Foreskin fibroblast (primary cell): ENCODE measurements at places on chromosomes 6 and 20.

DNA sequence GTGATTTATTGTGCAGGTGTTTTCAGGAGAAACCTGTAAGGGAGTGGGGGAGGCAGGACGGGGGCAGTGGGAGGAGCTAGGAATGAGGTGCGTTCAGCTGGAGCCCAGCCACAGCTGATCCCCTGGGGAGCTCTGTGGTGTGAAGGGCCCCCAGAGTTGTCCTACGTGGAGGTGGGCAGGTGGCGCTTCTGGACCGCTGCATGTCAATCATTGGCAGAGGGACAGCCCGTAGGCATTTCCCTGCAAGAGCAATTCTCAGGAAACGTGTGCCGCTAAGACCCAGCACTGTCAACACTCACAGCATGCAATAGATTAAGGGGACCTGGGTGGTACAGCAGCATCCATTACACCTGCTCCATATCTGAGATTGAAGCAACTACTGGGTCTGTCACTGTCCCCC is 88.0 kb downstream of the PRND start:
- no peak for DNase-seq

DNA sequence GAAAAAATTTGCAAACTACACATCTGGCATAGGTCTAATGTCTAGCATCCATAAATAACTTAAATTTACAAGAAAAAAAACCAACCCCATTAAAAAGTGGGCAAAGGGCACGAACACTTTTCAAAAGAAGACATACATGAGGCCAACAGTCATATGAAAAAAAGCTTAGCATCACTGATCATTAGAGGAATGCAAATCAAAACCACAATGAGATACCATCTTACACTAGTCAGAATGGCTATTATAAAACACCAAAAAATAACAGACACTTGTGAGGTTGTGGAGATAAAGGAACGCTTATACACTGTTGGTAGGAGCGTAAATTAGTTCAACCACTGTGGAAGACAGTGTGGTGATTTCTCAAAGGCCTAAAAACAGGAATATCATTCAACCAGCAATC is 33.7 kb upstream of the EPB41L2 start:
- no peak for DNase-seq

- peak; percentile 64 for DNase-seq
Observed at GRCh38 chr6:56490993-56491392, 151.7 kb downstream of the DST start.

GRCh38 chr20:58579069-58579818 is 64.0 kb upstream of the APCDD1L start:
- DNase-seq = no peak

DNA sequence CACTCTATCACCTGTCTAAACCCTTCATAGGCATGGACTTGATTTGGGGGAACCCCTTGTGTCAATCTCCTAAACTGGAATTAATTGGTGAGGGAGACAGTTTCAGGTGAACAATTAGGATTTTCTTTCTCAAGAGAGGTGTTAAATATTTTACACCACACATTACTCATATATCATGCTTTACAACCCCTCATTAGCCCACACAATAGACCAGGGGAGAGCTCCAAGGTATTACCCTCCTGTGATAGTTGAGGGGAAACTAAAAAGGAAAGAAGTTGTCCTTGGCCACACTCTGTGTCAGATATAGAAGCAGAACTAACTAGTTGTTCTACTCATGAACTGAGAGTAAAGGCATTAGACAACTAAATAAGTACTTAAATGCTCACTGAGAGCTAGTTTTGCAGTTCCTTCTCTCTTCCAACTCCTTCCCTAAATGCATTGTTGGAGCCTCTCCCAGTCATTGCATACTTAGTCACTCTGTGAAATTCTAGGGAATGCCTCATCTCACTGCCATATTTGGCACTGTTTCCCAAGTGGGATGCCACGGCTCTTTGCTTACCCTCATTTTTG is 183.7 kb upstream of the CEP162 start:
- DNase-seq = peak; percentile 77

- DNase-seq = peak; percentile 88
Observed at GRCh38 chr20:4406627-4407026, 315.1 kb upstream of the PRND start.

GRCh38 chr20:4714818-4715217 is 6.9 kb upstream of the PRND start:
- DNase-seq = no peak

GRCh38 chr20:54153041-54153327 is 20.8 kb downstream of the CYP24A1 start:
- no peak for DNase-seq

DNA sequence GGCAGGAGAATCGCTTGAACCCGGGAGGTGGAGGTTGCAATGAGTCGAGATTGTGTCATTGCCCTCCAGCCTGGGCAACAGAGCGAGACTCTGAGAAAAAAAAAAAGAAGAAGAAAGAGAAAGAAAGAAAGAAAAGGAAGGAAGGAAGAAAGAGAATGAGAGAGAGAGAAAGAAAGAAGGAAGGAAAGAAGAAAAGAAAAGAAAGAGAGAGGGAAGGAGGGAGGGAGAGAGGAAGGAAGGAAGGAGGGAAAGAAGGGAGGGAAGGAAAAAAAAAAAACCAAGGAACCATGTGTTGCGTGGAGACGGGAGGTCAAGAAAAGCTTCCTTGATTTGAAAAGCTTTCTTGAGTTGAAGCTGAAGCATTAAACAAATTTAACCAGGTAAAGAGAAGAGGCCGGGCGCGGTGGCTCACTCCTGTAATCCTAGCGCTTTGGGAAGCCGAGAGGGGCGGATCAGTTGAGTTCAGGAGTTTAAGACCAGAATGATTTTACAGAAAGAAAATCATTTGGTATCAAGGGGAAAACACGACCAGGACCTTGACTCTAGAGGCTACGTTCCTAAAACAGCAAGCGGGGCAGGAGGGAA is 90.5 kb upstream of the PRSS16 start:
- DNase-seq = no peak

DNA sequence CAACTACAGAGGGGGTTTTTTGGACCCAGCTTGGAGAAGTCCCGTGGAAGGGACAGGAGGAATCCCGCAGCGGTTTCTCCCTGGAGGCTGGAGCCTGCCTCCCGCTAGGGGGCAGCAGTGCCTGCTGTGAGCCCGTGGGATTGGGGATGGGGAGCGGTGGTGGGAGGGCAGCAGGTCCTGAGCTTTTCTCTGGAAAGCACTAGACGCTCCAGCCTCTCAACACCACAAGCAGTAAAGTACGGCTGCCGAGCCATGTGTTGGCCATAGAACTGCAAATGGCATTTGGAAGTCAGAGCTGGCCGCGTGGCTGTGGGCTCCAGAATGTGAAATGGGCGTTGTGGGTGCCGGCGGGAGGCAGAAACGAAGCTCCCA is 47.8 kb downstream of the GMPR start:
- DNase-seq = peak; percentile 72

DNA sequence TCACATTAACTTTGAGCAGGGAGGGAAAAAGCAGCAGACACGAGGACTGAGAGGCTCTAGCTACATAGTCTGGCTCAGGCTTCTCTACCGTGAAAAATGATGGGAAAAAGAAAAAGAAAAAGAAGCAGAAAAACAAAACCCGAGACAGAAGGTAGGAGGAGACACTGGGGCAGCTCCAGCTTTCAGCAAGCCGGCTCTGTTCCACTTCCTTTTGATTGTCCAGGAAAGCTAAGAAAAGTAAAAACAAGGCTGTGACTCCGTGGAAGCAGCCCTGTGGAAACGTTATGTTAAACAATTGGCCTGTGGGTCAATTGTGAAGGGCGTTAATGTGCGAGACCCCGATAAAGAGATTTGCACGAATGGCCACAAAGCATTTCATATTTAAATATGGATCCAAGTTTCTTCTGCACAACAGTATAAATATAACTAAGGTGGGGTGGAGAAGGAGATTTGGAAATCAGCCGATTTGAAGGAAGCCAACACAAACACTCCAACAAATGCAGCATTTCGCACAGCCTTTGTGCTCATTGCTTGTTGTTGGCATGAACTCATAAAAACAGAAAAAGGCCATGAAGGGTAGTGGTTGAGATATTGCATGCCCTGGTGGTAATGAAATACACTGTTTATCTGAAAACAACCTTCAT is 236.9 kb upstream of the JAG1 start:
- DNase-seq = no peak

DNA sequence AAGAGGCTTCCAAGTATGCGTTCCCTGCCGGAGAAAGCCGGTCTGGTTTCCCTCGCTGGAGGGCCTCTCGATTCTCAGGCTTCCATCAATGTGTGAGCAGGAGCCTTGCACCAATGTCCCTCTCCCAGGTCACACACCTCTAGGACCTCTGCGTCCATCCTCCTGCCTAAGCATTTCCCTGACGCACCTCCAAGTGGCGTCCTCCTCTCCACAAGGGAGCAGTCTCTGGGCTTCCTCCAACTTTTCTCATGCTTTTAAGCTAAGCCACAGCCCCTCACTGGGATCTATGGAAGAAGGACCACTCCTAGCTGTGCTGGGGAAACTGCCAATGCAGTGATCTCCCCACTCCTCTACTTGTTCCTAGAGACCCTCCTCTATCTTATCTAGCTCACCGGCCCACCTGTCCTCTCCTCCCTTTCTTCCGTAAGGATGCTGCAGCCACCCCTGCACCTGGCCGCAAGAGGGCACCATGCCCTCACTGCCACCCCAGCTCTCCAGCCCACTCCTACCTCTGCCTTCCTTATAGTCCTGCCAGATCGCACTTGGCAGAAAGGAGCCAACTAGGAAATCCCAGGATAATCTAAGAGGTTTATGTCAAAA is 258.7 kb downstream of the LRFN2 start:
- DNase-seq = no peak

GRCh38 chr20:39270837-39271604 is 308.9 kb downstream of the DHX35 start:
- DNase-seq = no peak

- peak; percentile 29 for DNase-seq
Observed at GRCh38 chr6:112310439-112311125, 36.5 kb upstream of the RFPL4B start.

- no peak for DNase-seq
Observed at GRCh38 chr6:39193201-39193791, 36.0 kb downstream of the KCNK5 start.

GRCh38 chr6:88963139-88964090 is at the start of gene RNGTT:
TSS of gene RNGTT (minus strand) at chr6:88963618. CDS start at chr6:88963409, 209 bp downstream.
- DNase-seq = peak; percentile 96

DNA sequence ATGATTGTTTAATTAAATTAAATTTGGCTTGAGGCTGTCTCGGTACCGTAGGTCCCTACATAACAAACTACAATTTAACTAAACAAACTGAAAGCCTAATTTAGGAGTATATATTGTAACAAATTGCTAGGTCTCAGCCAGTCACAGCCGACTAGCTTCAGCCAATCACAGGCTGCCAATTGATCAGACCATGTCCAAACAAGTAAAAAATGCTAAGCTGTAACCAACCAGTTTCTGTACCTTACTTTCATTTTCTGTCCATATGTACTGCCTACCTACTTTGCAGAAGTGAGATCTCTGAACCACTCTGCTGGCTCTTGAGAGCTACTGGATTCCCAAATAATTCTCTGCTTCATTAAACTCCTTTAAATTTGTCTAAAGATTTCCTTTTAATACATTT is 648.0 kb upstream of the GJE1 start:
- DNase-seq = no peak

GRCh38 chr20:44123251-44123650 is 63.7 kb downstream of the JPH2 start:
- DNase-seq = no peak

DNA sequence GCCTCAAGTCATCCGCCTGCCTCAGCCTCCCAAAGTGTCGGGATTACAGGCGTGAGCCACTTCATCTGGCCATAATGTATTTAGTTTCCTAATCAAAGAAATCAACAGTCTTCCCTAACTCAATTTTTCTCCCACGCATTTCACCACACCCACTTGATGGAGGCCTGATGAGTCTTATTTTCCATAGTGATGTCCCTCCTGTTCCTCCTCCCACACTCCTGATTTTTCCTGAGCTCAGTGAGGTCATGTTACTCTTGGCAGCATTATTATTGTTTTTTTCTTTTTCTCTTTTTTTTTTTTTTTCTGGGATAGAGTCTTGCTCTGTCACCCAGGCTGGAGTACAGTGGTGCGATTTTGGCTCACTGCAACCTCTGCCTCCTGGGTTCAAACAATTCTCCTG is 8.9 kb downstream of the ABRACL start:
- DNase-seq = peak; percentile 76

DNA sequence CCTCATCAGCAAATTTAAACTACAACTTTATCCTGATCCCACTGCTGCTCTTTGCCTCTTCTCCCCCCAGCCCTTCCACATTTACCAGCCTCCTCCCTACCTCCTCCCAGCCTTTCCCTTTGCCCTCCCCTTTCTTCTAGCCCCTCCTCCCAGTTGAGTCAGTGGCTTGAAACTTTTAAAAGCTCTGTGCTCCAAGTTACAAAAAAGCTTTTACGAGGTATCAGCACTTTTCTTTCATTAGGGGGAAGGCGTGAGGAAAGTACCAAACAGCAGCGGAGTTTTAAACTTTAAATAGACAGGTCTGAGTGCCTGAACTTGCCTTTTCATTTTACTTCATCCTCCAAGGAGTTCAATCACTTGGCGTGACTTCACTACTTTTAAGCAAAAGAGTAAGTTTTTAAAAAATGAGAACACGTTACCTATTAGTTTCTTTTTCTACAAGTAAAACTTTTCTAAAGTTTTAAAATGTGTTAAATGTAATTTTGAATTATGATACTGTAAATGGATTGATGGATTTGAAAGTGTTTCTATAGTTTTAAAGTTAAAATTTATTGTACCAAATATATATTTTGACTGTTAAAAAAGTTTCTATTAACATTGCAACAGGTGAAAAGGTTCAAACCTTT is at the start of gene GJA1:
Gene GJA1, plus strand, starts transcription at position 203 of the 626 bp plus-strand sequence. CDS start 11,202 bp downstream, outside the sequence.
- peak; percentile 91 for DNase-seq

GRCh38 chr6:144888621-144889020 is 603.5 kb downstream of the UTRN start:
- DNase-seq = no peak

DNA sequence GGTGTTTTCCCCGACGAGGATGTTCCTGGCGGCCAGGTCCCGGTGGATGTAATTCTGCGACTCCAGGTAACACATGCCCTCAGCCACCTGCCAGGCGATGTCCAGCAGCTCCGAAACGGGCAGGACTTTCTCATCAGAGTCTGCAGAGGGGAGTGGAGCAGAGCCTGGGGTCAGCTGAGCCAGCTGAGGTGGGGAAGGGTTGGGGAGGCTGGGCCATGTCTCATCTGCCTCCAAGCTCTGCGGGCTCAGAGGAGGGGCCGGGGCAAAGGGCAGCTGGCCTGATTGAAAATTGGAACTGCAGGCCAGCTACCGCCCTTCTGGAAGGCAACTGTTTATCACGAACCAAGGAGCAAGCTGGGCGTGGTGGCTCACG is 6.4 kb downstream of the PTK6 start:
- no peak for DNase-seq

GRCh38 chr20:346640-347316 is at the start of gene NRSN2:
TSS of gene NRSN2 (plus strand) at chr20:347111. CDS start at chr20:349644, 2,533 bp downstream.
- peak; percentile 55 for DNase-seq

DNA sequence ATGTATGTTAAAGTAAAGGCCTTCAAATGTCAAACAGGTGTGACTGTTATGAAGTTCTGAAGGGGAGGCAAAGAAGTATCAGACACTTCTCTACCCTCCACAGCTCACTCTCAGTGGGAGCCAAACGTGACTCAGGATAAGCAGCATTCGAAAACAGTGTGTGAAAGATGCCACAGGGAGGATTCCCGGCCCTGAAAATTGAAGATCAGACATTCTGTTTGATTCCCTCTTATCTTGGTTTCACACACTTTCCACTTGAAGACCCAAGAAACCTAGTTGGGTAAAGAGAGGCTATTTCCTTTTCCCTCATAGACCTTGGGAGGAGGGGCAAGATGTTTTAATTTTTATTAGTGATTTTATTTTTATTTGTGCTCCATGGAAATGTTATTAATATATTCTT is 164.2 kb upstream of the SUPT3H start:
- peak; percentile 40 for DNase-seq

- DNase-seq = no peak
Observed at GRCh38 chr20:46951405-46951804, 56.8 kb downstream of the EYA2 start.

GRCh38 chr6:10505529-10505928 is 15.6 kb upstream of the GCNT2 start:
- no peak for DNase-seq
